ENCODE measurements at places on chromosomes 3 and 15.

GRCh38 chr3:99825004-99825640 lies 7.5 kb downstream of the CMSS1 start:
- DNase-seq, result no peak

GRCh38 chr3:9715764-9716437 lies 12.3 kb downstream of the CPNE9 start:
- DNase-seq, result no peak

GRCh38 chr15:58179206-58179605 lies 41.0 kb downstream of the AQP9 start:
- no peak for DNase-seq

DNA sequence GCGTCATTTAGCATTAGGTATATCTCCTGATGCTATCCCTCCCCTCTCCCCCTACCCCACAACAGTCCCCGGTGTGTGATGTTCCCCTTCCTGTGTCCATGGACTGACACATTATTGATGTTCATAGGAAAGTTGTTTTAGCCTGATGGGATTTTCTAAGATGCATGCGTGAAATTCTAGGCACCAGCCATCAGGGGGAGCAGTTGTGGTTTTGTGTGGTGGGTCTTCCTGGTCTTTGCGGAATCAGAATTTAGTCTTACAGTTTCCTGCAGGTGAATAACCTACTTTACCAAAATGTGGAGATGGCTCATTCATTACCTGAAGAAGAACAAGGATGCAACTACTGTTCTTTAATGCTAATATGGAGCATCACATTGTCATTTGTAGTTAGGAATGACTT lies 455.0 kb upstream of the THBS1 start:
- DNase-seq, result peak; percentile 48

GRCh38 chr3:170078620-170079281 lies 41.0 kb downstream of the GPR160 start:
- no peak for DNase-seq

- DNase-seq, result peak; percentile 88
Measured at GRCh38 chr15:60649845-60650548, 171.1 kb upstream of the ICE2 start.

- no peak for DNase-seq
Measured at GRCh38 chr15:68262514-68263356, 14.8 kb upstream of the FEM1B start.

DNA sequence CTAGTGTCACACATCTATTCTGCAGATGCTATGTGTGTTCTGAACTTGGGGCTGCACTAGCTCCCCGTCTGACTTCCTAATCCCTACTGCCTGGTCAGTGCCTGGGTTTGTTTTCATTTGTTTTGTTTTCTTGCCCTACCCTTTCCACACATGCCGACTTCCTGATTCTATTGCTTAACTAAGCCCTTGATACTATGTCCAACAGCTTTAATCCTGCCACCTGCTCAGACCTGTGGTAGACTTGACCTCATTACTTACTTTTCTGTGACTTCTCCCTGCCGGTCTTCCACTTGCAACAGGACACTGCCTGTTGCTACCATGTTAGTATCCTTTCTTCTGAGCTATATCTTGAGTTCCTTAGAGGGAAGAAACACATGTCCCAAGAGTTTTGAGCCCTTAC lies 39.3 kb upstream of the CEMIP start:
- DNase-seq, result no peak

DNA sequence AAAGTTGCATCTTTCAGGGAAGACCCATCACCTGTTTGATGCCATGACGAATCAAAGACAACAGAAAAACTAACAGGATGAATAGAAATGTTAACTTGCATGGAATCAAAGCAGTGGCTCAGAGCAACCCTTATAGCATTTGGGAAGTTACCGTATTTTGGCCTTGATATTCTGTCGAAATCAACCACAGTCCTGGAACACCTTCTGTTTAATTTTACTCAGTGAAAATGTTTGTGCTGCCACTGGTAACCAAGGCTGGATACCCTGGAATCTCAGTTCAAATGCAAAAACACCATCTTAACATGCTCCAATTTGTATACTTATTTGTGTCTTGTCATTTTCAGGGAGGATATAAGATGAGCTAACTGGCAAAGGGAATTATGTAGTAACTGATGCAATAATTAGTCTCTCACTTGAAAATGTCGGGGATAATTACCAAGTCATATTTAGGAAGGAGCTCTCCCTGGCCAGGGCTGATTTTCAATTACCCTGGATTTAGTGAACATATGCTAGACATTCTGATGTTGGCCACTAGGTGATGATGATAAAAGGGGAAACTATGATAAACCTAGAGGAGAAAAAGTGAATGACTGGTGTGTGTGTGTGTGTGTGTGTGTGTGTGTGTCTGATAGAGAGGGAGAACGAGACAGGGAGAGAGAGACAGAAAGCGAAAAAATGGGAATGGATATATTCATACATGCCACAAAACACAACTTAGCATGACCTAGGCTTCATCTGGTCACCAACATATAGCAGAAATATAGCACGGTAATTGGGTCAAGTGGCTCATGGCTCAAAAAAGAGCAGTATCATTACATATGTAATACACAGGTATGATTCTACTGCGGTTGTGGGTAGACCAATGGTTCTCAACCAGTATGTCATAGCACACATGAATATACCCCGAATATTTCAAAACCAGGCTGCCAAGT lies 19.0 kb upstream of the PRICKLE2 start:
- peak; percentile 21 for DNase-seq

GRCh38 chr3:162354356-162354755 lies 857.7 kb downstream of the OTOL1 start:
- DNase-seq, result no peak

- no peak for DNase-seq
Measured at GRCh38 chr3:51559411-51559888, 20.9 kb downstream of the RAD54L2 start.

DNA sequence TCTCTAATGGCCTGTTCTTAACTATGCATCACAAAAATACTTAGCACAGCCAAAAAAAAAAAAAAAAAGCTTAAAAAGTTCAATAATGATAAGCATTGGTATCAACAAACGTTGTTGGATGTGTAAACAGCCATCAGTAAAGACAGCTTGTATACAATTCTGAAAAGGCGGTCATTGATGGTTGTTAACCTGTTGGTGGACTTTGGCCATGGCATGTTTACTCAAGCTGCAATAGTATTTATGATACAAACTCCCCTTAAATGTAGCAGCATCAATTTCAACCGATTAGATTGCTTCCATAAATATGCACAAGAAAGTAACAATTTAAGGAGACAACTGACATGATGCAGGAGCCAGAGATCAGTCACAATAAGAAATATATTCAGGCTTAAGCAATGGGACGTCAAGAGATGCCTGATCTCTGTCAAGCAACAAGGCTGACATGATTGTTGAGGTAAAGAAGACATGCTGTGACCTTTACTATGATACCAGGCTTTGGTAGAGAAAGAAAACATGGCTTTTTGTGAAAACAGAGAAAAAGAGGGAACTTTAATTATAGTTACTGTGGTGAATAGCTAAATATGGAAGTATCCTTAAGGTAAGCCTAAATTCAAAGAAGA lies 14.2 kb upstream of the SLC7A14 start:
- no peak for DNase-seq

GRCh38 chr15:43919540-43920253 lies 92.9 kb downstream of the WDR76 start:
- DNase-seq, result no peak

GRCh38 chr15:40388941-40389823 lies 6.7 kb downstream of the KNSTRN start:
- no peak for DNase-seq

DNA sequence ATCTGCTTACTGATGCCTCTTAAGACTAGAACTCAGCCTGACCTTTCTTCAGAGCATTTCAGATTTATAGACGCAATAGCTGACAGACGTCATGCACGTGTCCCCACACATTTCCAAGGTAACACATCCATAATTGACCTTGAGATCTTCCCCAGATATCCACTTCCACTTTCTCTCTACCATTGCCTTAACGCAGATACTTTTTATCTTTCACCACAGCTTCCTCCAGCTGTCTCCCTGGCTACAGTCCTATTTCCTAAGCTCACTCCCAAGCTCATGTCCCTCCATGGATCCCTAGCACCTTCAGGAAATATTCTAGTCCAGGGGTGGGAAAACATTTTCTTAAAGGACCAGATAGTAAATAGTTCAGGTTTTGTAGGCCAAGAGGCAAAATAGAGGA lies 173.0 kb upstream of the MITF start:
- no peak for DNase-seq

- peak; percentile 58 for DNase-seq
Measured at GRCh38 chr3:181176601-181177000, 187.1 kb upstream of the DNAJC19 start.

GRCh38 chr3:131705099-131705498 lies 202.3 kb upstream of the MRPL3 start:
- no peak for DNase-seq

GRCh38 chr3:193960487-193961274 lies 175.3 kb upstream of the HES1 start:
- DNase-seq, result no peak

DNA sequence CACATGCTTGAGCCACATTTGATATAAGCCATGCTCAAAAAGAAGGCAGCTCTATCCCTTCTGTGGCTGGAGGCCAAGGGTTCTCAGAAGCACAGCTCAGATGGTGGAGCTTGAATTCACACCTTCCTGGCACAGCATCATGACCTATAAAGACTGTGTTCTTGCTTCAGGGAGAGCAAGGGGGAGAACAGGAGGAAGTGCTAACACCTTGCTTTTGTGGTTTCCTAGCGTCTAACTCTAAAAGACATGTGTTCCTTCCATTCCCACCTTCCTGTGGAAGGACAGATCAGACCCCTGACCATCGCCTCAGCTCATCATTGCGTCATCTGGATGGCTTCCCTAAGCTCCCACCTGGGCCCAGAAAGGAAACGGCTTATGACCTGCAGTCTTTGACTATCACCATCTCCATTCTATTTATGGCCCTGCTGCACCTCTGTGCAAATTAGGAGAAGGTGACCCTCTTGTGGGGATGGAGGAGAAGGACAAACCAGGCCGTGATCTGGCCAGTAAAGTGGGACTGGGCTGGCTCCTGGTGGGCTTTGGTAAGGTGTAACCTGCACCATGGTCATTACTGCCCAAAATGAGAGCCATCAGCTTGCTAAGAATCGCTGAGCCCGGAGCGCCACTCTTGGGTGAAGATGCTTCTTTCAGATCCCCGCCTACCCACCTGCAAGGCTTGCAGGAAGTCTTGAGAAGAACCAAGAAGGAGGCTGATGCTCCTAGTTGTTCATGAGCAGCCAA lies 128.5 kb downstream of the SERPINI1 start:
- DNase-seq, result no peak

DNA sequence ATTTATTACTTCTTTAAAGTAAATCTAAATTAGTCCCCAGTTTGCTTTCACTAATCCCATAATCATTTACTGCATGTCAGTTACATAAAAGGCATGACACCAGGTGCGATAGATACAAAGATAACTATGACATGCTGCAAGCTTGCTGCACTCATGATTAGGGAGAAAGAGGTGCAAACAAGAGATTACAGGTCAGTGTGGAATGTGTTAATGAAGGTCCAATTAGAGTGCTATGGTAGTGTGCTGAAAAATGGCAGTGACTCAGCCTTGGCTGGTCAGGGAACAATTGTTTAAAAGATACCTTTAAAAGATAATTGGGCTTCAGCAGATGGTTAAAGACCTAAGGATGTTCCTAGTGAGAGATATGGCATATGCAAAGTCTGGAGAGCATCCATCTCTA lies 352.6 kb upstream of the TGFBR2 start:
- DNase-seq, result no peak

- no peak for DNase-seq
Measured at GRCh38 chr3:107897471-107898061, 193.3 kb downstream of the CD47 start.

DNA sequence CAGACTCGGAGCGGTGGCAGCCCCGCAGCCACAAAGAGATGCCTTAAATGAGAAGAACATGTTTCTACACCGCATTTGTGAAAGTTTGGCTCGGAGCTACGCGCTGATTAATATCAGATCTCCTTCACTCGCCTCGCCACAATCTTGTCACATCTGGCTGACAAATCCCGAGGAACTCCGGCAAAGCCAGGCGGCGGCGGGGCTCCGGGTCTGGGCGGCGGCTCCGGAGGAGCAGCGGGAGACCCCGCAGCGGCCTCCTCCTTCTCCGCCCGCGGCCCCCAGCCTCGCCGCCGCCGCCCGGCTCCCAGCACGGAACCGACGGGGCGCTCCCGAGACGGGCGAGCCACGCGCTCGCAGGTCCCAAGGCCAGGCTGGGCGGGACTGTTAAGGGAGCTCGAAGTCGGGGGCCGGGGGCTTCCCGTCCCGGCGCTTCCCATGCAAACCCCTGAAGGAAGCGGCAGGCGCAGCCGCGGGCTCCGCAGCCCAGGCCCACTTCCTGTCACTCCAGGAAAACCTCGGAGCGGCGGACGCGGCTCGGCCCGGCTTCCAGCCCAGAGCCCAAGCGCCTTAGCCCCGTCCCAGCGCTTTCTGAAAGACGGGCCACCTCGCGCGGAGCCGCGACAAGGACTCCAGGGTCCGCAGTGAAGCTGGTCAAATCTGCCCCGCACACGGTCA lies 1.2 kb downstream of the BNC1 start:
- DNase-seq, result no peak

GRCh38 chr3:24734019-24734418 lies 239.4 kb upstream of the THRB start:
- no peak for DNase-seq

GRCh38 chr15:32851572-32851971 lies 133.8 kb downstream of the GREM1 start:
- DNase-seq, result no peak

GRCh38 chr15:64008177-64008576 lies 38.1 kb downstream of the DAPK2 start:
- no peak for DNase-seq
